ENCODE measurements at places on chromosomes 16 and 17. TPM values are rescaled to one million over a fixed set of nuclear protein-coding genes. Genes with fewer than 3 reads are reported as not detected.

GRCh38 chr16:89910717-89911354 is 7.8 kb upstream of the MC1R start:
- DNase-seq = no peak

- peak; percentile 29 for DNase-seq
These were observed 7.7 kb downstream of the PSMD7 start for GRCh38 chr16:74304164-74304834.

DNA sequence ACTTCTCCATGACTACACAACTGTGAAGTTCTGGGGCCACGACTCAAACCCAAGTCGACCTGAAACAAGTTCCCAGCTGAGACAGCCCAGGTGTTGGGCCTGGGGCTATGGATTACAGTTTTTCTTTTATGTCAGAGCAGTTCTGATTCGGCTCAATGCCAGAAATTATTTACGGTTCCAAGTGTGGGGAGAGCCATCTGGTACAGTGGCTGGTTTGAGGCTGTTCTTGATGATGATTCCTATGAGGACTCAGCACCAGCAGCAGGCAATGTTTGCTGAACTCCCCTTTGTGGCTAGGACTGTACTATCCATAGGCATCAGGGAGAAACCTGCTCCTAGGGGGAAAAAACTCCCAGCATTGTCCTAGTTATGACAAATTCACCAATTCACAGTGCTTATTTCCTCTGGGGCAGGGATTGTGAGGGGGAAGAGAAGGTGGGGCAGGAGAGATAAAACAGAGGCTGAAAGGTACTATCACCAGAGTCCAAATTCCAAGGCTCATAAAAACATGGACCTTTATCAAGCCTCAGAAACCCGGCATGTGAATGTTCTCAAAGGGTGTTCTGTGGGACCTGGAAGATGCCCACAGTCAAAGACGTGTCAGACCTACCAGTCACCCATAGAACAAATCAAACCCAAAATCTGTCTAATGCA is 18.2 kb upstream of the CMTM4 start:
- no peak for DNase-seq

DNA sequence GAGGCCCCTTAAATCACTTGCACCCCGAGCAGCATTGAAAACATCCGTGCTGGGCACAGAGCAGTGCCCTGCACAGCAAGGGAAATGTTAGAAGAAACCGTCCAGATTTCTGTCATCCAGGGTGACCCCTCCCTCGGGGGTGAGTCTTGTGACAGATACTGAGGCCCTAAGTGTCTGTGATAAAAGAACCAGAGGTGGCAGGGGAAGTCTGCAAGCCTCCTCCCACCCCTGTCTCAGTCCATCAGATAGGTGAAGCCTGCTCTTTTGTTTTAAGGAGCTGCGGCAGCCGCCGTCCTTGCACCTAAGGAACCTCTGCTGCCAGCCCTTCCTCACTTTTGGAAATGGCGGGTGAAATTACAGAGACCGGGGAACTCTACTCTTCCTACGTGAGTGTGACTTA is 845 bp upstream of the NAT9 start:
- no peak for DNase-seq

GRCh38 chr16:53882310-53882709 is 178.4 kb downstream of the FTO start:
- peak; percentile 10 for DNase-seq

DNA sequence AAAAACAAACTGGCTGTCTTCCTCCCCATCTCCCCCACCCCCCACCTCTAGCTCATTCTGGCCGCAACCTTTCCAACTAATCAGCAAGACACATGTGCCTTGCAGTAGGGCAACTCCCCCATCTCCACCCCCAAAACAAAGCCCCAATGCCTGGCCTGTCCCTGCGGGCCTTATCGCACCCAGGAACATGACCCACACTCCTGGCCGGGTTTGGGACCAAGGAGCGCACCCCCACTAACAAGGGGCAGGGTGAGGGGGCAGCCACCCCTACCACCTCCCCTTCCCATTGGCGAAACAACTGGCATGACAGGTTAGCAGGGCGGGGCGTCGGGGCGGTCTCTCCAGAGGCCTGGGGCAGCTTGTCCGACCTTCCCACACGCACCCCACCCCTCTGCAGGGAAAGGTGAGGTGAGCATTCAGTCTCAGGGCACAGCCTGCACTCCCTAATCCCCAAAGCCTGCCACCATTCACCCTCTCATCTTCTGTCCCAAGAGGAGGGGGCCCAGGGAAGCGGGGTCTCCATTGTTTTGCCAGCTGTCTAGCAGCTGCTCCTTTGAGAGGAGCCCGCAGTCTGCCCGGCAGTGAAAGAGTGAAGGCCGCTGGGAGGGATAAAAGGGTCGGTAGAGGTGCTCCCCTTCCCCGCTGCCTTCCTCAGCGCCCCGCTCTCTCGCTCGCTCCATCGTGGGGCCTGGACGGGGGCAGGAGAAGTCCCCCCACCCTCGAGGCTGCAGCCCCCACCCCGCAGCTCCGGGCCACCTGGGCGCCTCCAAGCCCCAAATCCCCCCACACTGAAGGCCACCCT is 765 bp downstream of the MYO18A start:
- DNase-seq = peak; percentile 84

- DNase-seq = no peak
These were observed 6.0 kb downstream of the HAGHL start for GRCh38 chr16:732936-733335.

DNA sequence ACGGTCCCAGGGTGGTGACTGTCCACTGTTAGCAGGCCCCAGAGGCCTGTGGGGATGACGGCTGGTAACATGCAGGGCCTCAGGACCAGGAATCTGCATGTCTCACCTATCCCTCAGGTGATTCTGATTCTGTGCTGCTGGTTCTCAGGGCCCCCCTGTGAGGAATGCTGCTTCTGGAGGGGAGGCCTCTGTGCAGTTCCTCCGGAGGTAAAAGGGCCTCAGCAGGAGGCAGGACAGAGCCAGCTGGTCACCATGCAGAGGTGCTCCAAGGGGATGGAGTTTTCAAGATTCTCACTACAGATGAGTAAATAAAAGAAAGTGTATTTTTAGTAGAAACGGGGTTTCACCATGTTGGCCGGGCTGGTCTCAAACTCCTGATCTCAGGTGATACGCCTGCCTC is 33.8 kb downstream of the CLEC16A start:
- DNase-seq = no peak

GRCh38 chr16:3946604-3947180 is 66.2 kb upstream of the CREBBP start:
- no peak for DNase-seq

DNA sequence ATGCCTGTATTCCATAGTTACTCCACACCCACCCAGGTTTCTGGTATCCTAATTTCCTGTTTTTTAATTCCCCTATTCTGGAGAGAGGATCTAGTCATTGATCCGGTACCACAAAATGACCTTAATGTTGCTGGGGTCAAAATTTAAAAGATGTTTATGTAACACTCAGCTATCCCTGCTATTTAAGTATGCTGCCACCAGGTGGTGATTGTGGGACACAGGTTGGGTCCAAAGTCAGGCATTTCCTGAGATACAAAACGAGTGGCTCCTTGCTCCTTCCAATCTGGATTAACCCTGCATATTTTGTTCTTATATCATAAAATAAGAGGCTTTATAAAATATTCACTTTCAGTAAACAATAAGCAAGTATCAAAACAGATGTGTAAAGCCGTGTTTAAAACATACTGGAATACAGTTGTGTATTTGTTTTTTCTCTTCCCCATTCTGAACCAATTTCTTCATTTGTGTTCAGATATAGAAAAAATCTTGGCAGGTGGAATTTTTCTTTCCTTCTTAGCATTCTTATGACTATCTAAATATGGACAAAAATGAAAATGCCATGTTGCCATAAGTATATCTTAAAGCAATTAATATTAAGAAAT is 16.3 kb downstream of the HS3ST4 start:
- peak; percentile 52 for DNase-seq

DNA sequence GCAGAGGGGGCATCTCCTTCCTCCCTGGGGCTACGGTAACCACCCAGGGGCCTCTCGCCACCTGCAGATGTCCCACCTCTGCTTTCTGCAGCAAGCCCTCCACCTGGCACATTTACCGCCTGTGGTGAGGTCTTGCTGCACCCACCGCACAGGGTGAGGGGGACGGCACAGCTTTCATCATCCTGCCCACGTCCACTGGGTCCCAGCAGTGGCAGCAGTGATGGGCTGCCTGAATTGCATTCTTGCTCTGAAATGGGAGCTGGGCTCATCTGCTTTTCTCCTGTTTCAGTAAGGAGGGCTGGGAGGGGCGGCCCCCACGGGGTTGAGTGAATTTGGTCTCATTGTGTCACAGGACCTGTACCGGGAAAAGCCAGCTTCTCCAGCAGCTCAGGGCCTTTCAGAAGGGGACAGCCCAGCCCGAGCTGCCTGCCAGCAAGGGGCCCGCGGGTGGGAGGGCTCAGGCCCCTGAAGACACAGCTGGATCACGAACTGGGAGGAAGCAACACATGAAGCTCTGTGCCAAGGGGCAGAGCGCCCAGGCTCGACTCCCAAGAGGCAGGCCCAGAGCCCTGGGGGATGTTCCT is 12.7 kb downstream of the DNAAF8 start:
- no peak for DNase-seq

DNA sequence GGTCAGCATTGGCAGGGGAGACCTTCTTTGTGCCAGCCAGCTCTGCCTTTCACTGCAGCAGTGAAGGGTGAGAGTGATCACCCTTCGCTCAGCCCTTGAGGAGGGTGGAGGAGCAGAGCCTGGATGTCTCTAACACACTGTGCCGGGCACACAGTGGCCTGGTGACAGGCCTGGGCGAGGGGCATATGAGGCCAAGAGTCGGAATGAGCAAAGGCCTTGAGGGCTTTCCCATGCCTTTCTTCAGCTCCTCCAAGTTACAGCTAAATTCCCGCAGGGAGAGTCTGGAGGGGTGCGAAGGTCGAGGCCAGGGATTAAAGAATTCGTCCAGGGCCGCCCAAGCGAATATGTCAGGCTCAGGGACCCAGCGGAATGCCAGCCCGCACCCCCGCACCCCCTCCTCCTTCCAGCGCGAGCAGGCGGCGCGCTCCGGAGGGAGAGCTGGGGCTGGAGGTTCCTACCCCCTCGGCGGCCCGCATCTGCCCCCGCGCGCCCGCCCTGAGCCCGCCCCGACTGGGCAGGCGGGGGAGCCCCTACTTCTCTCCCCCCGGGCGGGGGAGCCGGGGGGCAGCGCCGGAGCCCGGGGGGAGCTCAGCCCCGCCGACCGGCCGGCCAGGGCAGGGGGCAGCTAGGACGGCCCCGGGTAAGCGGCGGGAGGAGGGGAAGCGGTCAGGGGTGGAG is at the start of gene RASL10B:
TSS of gene RASL10B (plus strand) at position 401 of the 678 bp plus-strand sequence. CDS start 3,546 bp downstream, outside the sequence.
- no peak for DNase-seq

DNA sequence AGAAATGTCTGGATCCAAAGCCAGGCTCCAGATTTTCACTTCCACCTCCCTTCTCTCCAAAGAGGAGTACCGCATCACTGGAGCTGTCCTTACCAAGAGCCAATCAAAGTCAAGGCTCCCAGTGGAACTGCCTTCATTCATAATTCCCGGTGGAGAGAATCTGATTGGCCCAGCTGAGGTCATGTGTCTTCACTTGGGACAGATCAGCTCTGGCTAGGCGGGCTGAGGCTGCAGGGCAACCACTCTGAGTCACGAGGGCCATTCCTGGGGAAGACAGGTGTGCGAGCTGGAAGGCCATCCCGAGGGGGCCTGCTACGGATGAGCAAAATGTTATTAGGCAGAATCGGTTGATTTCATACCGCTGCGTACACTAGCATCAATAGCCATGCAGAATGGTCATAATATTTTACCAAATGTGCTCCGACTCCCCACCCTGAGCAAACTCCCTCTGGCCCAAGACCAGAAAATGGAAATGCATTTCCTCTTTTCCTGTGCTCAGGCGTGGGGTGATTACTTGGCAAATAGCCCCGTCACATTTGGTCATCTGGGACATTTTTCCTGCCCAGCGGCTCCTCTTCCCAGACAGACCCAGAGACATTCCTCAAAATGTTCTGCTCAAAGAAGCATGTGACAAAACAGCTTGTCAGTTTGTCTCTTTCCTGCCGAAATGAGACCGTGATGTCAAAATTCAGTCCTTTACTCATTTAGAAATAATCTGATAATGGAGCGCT is 111.1 kb downstream of the AIPL1 start:
- peak; percentile 20 for DNase-seq

- no peak for DNase-seq
These were observed 2233.4 kb downstream of the TP53TG3F start for GRCh38 chr16:35692824-35693223.

DNA sequence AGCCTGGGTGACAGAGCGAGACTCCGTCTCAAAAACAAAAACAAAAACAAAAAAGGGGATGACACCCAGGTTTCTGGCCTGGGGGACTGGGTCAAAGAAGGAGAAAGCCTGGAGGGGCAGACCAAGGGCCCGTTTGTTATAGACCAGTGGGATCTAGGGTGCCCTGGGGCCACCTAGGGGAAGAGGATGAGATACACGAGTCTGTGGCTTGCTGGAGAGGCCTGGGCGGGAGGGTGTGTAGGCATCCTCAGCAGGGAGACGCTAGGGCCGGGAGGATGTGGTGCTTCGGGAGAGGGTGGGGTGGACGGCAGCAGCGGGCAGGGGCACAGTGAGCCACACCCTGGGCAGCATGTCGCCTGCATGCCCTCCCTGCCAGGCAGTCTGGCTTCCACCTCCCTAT is 17.1 kb upstream of the CRK start:
- DNase-seq = no peak

DNA sequence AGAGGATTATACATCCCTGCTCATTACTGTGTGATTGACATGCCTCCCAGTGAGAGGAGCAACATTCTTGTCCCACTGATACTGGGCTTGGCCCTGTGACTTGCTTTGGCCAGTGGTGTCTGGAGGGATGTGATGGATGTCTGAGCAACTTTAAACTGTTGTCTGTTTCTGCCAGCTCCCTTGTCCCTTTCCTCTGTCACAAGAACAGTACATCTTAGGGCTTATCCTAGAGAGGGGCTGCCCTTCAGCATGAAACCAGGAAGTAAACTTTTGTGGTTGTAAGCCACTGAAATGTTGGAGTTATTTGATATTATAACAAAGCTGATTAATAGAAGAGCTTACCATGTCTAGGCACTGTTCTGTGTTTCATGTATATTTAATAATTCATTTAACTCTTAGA is 82.9 kb upstream of the GPRC5B start:
- DNase-seq = no peak

- no peak for DNase-seq
These were observed 160.4 kb downstream of the ZFHX3 start for GRCh38 chr16:72887537-72887936.

GRCh38 chr16:83115491-83116232 is 488.9 kb downstream of the CDH13 start:
- DNase-seq = no peak

Gene SRR
- polyA plus RNA-seq = 21.4 TPM

Gene SP6
- polyA plus RNA-seq = 2.0 TPM

Gene HOXB4
- 0.24 TPM for polyA plus RNA-seq

Gene QRICH2
- polyA plus RNA-seq = 1.0 TPM

Gene RNF213
- polyA plus RNA-seq = 55.6 TPM

Gene CTRL
- polyA plus RNA-seq = 4.4 TPM

Gene CARD14
- 0.17 TPM for polyA plus RNA-seq
